Thoracic aorta endothelial cell (primary cell): ENCODE measurements at places on chromosomes 16 and 17. TPM values are rescaled to one million over a fixed set of nuclear protein-coding genes. Genes with fewer than 3 reads are reported as not detected.

ST6GALNAC1 gene
- total RNA-seq = not detected in 2 replicates

RAD51C gene
- total RNA-seq = 35.8 and 38.6 TPM in 2 replicates

CDK3 gene
- total RNA-seq = 0.40 and 0.86 TPM in 2 replicates

GFAP gene
- total RNA-seq = 0.14 and 0.27 TPM in 2 replicates

OR2C1 gene
- total RNA-seq = not detected in 2 replicates

NUBP2 gene
- 61.0 and 66.9 TPM in 2 replicates for total RNA-seq

SCN4A gene
- total RNA-seq = 0.07 and 0.13 TPM in 2 replicates

EPOP gene
- total RNA-seq = 3.7 and 5.8 TPM in 2 replicates

C17orf107 gene
- total RNA-seq = 0.50 and 0.80 TPM in 2 replicates

HS3ST6 gene
- total RNA-seq = not detected in 2 replicates

OTOP2 gene
- not detected in 2 replicates for total RNA-seq

CTRL gene
- total RNA-seq = 0.57 TPM in 1 of 2 replicates, not detected in the other
